ENCODE measurements at places on chromosomes 5 and 9. TPM values are rescaled to one million over a fixed set of nuclear protein-coding genes. Genes with fewer than 3 reads are reported as not detected.

The OGN gene
- 16.6 TPM for total RNA-seq

The SPINK7 gene
- total RNA-seq, result not detected

The NR5A1 gene
- total RNA-seq, result not detected

The TNFSF8 gene
- 1.9 TPM for total RNA-seq

The PCYOX1L gene
- 5.8 TPM for total RNA-seq

The ANXA2R gene
- 1.8 TPM for total RNA-seq

The CATSPER3 gene
- total RNA-seq, result not detected

The S1PR3 gene
- 184 TPM for total RNA-seq

The LHX2 gene
- total RNA-seq, result not detected

The EGFLAM gene
- total RNA-seq, result 13.6 TPM

The SGCD gene
- total RNA-seq, result 31.0 TPM

The FBN2 gene
- 8.4 TPM for total RNA-seq

The STPG3 gene
- total RNA-seq, result not detected

The LEAP2 gene
- 0.23 TPM for total RNA-seq

The TMEM252 gene
- 0.34 TPM for total RNA-seq

The ANKRD18B gene
- not detected for total RNA-seq

The GADD45G gene
- 44.0 TPM for total RNA-seq

The WDR38 gene
- not detected for total RNA-seq

The CAVIN4 gene
- 1.5 TPM for total RNA-seq

The TOPORS gene
- total RNA-seq, result 22.2 TPM

The KCNIP1 gene
- 0.97 TPM for total RNA-seq

The SOX30 gene
- total RNA-seq, result 0.34 TPM

The CARD6 gene
- 9.5 TPM for total RNA-seq

The PTCD2 gene
- 5.0 TPM for total RNA-seq

The SNCAIP gene
- 0.83 TPM for total RNA-seq

The FSD1L gene
- total RNA-seq, result 5.4 TPM

The C9orf85 gene
- 5.8 TPM for total RNA-seq

The CDH9 gene
- 0.33 TPM for total RNA-seq

The TXNDC8 gene
- total RNA-seq, result not detected

The SLC6A7 gene
- not detected for total RNA-seq

The CDC20B gene
- not detected for total RNA-seq

The TRIM36 gene
- total RNA-seq, result 1.3 TPM

The MYORG gene
- total RNA-seq, result 27.2 TPM

The CSF1R gene
- 32.4 TPM for total RNA-seq

The ACTBL2 gene
- not detected for total RNA-seq

The TPPP gene
- total RNA-seq, result 19.5 TPM

The IL7R gene
- total RNA-seq, result 4.2 TPM

The LRRC19 gene
- not detected for total RNA-seq

The SLC1A1 gene
- total RNA-seq, result 2.1 TPM

The PPP2R2B gene
- total RNA-seq, result 1.2 TPM

The NPDC1 gene
- 119 TPM for total RNA-seq

The PRLR gene
- 0.80 TPM for total RNA-seq

The TCERG1 gene
- total RNA-seq, result 38.6 TPM

The VCAN gene
- 67.7 TPM for total RNA-seq

The PRR7 gene
- total RNA-seq, result 2.2 TPM

The CCNJL gene
- total RNA-seq, result 2.5 TPM

The VLDLR gene
- 17.0 TPM for total RNA-seq

The PDE6A gene
- not detected for total RNA-seq

The GNA14 gene
- total RNA-seq, result 9.4 TPM

The NR2F1-AS1 gene
- total RNA-seq, result 9.5 TPM

The OCLN gene
- total RNA-seq, result 1.9 TPM

The CNTNAP3B gene
- 81.4 TPM for total RNA-seq

The BRD3 gene
- 34.9 TPM for total RNA-seq
